ENCODE measurements at places on chromosomes 5 and 9. TPM values are rescaled to one million over a fixed set of nuclear protein-coding genes. Genes with fewer than 3 reads are reported as not detected.
A peak's percentile ranks its signal among the peaks of the same experiment; 100 is the strongest.

DNA sequence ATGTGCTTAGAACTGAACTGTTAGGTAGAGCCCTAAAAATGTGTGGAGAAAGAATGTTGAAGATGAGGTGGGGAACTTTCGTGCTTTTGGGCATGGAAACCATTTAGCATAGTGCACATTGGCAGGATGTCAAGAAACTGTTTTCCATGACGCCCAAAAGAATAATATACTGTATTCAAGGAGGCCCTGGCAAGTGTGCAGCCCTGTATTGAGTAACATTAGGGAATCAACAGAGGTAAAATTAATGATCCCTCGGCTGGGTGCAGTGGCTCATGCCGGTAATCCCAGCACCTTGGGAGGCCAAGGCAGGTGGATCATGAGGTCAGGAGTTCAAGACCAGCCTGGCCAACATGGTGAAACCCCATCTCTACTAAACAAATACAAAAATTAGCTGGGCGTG, 20.9 kb upstream of the PLIN2 start:
- DNase-seq: no peak

DNA sequence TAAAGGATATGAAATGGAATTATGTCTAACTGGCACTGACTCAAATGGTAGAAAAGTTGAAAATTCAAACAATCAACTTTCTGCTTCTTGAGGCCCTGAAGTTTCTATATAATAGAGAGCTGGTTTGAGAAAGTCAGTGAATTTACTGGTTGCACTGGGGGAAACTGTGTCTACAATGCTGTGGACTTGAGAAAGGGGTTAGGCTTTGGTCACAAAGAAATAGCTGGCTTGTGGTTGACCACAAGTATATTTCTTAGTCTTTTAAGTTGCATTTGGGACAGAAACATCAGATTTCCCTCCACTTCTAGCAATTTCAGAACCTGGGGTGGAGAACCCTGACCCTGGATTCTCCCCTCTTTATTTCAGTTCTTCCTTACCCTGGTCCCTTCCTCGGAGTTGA, 192.6 kb upstream of the ACTBL2 start:
- no peak for DNase-seq

The CCDC192 gene
- not detected for polyA plus RNA-seq

DNA sequence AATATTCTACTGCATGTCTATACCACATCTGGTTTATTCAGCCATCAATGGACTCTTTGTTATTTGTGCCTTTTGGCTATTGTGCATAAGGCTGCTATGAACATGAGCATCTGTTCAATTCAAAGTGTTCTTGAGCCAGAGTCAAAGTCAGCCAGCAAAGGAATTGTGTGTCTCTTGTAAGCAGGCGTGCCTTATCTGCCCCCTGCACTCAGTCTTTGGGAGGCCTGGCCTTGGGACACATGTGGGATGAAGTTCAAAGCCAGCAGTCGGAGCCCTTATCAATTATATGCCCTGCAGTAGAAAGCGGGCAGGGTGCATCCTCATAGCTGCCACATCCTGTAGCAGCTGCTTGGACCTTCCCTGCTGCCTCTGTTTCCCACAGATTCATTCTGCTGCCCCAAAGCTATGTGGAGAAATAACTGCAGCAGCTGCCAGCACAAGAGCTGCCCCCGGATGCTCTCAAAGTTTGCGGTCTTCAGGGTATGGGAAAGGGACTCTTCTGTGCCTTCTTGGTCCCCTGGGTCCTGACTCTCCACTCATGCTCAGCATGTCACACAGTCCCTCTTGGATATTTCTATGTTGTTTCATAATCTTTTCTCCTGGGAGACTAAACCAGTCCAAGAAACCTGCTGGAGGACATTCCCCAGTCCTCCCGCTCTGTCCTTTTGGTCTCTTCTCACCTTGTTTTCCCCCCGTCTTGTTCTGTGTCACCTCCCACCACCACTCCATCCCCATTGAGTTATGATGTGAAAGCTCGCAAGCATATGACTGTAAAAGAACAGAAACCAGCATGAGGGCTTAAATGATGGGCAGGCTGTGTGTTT, 35.9 kb downstream of the STOM start:
- no peak for DNase-seq

The RGS14 gene
- polyA plus RNA-seq: 5.2 TPM

DNA sequence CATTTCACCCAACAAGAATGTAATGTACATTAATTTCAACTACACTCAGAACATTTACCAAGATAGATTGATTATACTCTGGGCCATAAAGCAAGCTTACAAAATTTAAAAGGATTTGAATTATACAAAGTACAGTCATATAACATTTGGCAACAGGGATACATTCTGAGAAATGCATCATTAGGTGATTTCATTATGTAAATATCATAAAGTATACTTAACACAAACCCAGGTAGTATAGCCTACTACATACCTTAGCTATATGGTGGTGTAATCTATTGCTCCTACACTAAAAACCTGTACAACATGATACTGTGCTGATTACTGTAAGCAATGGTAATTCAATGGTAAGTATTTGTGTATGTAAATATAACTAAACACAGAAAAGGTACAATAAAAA, 202.9 kb downstream of the MPDZ start:
- no peak for DNase-seq

The NAIF1 gene
- polyA plus RNA-seq: 7.5 TPM

GRCh38 chr9:123609844-123610243, 253.8 kb downstream of the CRB2 start:
- no peak for DNase-seq

DNA sequence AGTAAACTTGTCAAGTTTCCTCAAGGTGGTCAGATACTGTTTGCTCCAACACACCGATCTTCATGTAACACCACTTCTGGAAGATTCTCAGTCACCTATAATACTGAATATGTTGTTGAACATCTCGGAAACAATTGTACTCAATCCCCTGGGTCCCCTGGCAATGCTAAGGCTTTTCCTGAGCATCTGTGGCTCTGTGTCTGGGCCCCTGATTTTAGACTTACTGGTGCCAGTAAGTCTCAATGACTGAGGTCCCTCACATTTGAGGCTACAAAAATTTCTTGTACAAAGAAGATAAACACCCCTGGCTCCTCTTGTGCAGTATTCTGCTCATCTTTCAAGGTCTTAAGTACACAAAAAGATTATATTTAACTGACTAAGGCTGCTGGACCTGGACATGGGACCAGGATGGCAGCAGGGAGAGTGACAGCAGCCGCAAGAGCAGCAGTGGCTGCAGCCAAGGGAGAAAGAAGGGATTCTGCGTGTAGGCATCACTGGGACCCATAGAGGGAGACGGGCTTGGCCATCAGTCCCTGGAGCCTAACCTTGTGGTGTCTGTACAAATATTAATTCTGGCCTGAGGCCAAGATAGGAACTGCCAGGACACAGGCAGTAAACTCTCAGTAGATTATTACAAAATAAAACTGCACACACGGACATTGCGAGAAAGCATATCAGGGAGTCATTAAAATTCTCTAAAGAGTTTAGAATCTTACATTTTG, 49.0 kb upstream of the TNPO1 start:
- DNase-seq: peak; percentile 41

DNA sequence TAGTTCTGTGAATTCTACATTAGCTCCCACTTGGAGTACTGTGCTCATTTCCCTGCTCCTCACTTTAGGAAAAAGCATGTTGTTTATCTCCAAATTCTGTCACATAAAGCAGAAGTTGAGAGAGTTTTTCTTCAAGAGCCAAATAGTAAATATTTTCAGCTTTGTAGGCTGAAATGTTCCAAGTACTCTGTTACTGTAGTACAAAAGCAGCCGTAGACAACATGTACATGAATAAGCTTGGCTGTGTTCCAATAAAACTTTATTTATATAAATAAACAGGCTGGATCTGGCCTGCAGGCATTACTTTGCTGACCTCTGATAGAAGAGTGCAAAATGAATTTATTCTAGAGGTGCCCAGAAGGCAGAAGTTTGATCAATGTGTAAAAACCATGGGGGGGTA, 73.0 kb upstream of the AGXT2 start:
- DNase-seq: no peak

- peak; percentile 27 for DNase-seq
Measured at GRCh38 chr5:43609752-43610151, 6.8 kb downstream of the NNT start.

- no peak for DNase-seq
Measured at GRCh38 chr5:109305352-109305751, 104.4 kb downstream of the PJA2 start.
